Activated CD8-positive, alpha-beta T cell treated with anti-CD3 and anti-CD28 coated beads, Interleukin-2, amount 10 ng/mL, durations not matched to agents 7 days and 5 days (primary cell): ENCODE measurements at places on chromosomes 5 and 9. TPM values are rescaled to one million over a fixed set of nuclear protein-coding genes. Genes with fewer than 3 reads are reported as not detected.

DNA sequence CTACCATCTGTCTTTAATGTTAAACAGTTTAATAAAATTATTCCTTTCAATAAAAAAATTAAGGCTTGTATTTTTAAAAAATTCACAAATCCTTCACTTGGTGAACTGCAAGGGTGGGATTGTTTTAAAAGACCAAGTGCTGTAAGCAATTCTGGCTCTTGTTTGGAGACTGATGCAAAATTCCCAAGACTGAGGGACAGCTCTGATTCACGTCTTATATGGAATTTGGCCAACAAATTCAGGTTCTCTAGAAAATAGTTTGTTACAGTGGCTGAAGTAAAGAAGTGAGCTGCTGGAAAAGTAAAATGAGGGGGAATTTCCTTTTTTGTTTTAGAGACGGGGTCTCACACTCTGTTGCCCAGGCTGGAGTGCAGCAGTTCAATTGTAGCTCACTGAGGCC lies 58.3 kb downstream of the PRELID2 start:
- no peak overlapping the region for H3K27ac ChIP-seq
- no peak for DNase-seq
- H3K27me3 ChIP-seq, result no peaks in the 10 kb centered on the region
- no peak overlapping the region for H3K4me3 ChIP-seq
- no peaks in the 10 kb centered on the region for H3K4me1 ChIP-seq

SHISAL2B gene
- not detected for total RNA-seq

DNA sequence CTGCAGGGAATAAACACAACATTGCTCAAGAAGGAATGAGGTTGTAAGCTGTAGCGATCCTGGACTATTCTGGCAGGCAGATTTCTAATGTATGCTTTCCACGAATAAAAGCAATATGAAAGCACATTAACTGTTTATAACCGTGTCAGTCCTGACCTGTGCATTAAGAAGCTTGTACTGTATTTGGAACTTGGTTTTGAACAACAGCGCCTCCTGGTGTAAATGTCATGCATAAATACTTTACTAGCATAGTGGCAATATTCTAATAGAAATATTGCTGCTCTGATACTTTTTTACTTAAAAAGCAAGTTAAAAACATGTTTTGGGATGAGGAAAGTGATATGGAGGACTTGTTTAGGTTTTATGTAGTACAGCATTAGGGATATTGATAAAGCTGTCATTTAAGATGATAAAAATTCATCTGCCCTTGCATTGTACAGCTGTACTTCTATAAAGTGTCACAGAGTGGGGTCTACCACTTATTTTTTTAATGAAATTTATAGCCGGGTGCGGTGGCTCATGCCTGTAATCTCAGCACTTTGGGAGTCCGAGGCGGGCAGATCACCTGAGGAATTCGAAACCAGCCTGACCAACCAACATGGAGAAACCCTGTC lies 70.7 kb upstream of the GNE start:
- H3K27ac ChIP-seq, result no peak overlapping the region
- H3K36me3 ChIP-seq, result no peaks in the 10 kb centered on the region
- peak; percentile 75 for DNase-seq
- no peaks in the 10 kb centered on the region for H3K27me3 ChIP-seq
- H3K4me3 ChIP-seq, result no peak overlapping the region

RANBP3L gene
- not detected for total RNA-seq

GRCh38 chr9:8564960-8565359 lies 765.4 kb upstream of the DMAC1 start:
- no peaks in the 10 kb centered on the region for H3K36me3 ChIP-seq
- no peaks in the 10 kb centered on the region for H3K27me3 ChIP-seq
- no peak for DNase-seq
- H3K27ac ChIP-seq, result no peak overlapping the region
- no peak overlapping the region for H3K4me3 ChIP-seq

DNA sequence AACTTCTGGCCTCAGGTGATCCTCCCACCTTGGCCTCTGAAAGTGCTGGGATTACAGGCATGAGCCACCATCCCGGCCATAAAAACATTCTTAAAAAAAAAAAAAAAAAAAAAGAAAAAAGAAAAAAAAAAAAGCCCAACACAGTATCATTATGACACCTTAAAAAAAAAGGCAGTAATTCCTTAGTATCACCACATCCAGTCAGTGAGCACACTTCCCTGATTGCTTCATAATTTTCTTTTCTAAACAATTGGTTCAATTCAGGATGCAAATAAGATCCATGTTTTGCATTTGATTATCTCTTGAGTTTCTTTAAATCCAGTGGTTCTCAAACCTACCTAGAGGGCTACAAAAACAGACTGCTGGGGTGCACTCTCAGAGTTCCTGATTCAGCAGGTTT lies 182.5 kb downstream of the CDK5RAP2 start:
- peaks cover 63% of the 10 kb centered on the region for H3K36me3 ChIP-seq
- no peak overlapping the region for H3K27ac ChIP-seq
- DNase-seq, result no peak
- H3K27me3 ChIP-seq, result no peaks in the 10 kb centered on the region
- H3K4me3 ChIP-seq, result no peak overlapping the region
